Activated naive CD8-positive, alpha-beta T cell treated with anti-CD3 and anti-CD28 coated beads, Interleukin-2, amount 10 ng/mL, durations not matched to agents 7 days and 5 days (primary cell): ENCODE measurements at places on chromosomes 4 and X.

GRCh38 chr4:119835613-119835910 lies 207.0 kb upstream of the PDE5A start:
- DNase-seq, result no peak

- no peak for DNase-seq
Observed at GRCh38 chrX:72003811-72004750, 93.4 kb downstream of the NHSL2 start.

DNA sequence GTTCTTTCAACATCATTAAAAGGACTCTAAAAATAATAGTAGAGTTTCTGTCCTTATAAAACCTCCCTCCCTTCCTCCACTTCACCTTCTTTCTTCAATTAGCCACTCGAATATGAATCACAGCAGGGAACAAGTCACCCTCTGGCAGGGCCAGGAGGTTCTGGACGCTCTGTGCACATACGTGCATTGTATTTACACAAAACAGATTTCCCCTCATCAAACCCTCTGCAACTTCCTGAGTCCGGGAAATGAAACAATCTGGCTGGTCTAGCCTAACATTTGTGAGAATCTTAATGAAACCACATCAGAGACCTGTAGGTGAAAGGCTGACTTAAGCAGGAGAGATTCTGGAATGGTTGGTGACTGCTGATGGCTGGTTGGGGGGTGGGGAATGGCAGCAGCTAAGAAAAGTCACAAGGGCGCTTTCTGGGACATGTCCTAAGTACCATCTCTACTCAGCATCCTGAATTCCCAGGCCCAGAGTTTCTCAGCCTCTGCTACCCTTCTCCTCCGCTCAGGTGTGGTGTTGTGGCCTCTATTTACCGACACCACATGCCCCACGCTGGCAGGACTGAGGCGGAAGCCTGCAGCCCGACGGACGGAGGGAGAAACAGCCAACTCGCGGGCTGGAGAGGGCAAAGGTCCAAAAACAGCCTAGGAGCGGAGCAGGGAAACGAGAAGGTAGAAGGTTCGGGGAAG lies 1.0 kb downstream of the ZDHHC9 start:
- no peak for DNase-seq

DNA sequence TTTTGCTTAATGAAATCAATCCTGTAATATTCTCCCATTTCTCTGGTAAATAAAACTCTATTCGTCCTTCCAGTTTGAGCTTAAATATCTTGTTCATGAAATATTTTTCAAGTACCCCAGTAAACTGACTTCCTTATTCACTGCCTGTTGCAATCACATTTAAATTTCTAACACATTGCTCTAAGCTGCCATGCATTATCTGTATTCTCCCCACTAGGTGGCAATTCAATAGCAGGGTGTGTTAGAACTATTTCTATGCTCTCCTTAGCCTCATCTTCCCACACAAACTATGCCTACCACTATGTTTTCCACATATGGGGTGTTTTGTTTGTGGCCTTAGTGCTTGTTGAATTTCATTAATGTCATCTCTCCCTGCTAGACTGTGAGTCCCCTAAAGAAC lies 377.1 kb upstream of the HS3ST1 start:
- no peak for DNase-seq

GRCh38 chr4:121822796-121823504 lies 733 bp downstream of the CCNA2 start:
- peak; percentile 53 for DNase-seq

GRCh38 chr4:30950737-30951136 lies 230.6 kb downstream of the PCDH7 start:
- no peak for DNase-seq

DNA sequence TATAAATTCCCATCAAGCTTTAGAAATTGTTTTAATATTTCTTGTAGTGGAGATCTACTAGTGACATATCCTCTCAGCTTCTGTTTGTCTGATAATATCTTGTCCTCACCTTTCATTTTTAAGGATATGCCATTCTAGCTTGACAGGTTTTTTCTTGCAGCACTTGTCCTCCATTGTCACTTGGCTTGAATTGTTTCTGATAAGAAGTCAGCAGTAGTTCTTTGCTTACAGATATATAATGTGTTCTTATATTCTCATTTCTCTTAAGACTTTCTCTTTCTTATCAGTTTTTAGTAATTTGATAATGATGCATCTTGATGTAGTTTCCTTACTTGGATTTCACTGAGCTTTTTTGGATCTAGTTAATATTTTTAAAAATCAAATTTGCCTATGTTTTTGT lies 120.6 kb upstream of the NUDT6 start:
- no peak for DNase-seq

GRCh38 chr4:2084316-2084715 lies 25.2 kb downstream of the NAT8L start:
- DNase-seq, result no peak

DNA sequence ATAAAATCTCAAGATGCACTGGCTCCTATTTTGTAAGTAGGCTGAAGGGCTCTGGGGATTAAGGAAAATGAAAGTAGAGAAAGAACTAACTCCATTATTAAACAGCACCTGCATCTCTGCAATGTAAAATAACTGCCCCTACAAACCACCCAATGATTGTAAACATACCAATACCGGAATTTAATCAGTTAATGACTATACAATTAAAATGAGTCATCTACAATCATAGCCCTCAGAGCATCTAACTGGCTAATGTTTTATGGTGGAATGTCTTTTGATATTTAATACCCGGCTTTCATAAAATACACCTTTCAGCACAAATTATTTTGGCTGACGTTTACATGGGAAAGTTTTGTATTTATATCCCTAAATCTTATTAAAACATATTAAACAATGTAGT lies 142.3 kb downstream of the PAPSS1 start:
- DNase-seq, result no peak

- no peak for DNase-seq
Observed at GRCh38 chr4:180330521-180330920, 1912.7 kb upstream of the TENM3 start.

DNA sequence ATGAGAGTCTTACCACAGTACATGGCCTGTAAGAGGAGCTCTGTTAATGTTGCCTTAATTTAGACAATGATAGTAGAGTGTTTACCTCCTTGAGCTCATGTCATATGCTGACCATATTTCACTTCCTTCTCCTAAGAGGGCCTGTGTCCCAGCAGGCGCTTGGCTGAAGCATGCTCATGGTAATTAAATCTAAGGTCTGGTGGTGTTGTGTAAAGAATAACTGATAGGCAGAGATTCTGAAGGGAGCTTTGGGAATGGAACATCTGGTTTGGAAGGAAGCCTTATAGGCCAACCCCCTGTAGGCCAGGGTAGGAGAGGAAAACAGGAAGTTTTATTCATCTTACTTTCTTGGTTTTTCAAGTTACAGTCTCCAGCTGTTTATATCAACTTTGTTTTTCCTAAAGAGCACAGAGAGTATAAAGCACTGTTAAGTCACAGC lies 300.2 kb downstream of the USP46 start:
- no peak for DNase-seq
